Panc1 (cell line): ENCODE measurements at places on chromosomes 6 and 20. TPM values are rescaled to one million over a fixed set of nuclear protein-coding genes. Genes with fewer than 3 reads are reported as not detected.

DNA sequence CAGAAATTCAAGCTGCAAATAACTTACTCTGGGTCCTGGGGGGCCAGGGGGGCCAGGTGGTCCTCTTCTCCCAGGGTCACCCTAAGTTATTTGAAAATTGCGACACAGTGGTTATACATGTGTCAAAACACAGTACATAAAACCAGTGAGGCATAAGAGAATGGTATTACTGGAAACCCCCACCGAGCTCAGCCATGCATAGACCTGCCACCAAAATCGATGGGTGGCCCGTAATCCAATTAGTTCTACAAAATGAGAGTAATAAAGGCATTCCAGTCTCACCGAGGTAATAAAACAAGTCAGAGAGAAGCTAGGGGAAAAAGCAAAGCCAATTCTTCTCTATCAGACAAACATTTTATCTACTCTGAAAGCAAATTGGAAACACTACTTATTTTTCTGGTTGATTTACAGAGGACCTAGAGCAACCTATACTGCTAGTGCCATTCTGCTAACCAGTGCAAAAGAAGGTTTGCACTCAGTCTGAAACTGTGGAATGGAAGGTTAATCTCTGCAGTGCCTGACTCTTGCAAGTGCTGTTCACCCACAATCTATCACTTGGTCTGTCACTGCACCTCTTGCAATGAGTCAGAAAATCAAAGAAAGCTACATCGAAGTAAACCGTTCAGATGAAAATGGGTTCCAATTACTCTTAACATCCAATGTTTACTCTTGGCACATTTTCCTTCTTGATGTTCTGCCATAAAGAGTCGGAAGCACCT, 32.4 kb downstream of the COL9A1 start:
- no peak for DNase-seq

- no peak for DNase-seq
Observed at GRCh38 chr6:132751306-132751705, 6.4 kb downstream of the VNN2 start.

- no peak for DNase-seq
Observed at GRCh38 chr20:21322921-21323331, 19.8 kb downstream of the XRN2 start.

The SLC25A27 gene
- total RNA-seq: 0.77 TPM

DNA sequence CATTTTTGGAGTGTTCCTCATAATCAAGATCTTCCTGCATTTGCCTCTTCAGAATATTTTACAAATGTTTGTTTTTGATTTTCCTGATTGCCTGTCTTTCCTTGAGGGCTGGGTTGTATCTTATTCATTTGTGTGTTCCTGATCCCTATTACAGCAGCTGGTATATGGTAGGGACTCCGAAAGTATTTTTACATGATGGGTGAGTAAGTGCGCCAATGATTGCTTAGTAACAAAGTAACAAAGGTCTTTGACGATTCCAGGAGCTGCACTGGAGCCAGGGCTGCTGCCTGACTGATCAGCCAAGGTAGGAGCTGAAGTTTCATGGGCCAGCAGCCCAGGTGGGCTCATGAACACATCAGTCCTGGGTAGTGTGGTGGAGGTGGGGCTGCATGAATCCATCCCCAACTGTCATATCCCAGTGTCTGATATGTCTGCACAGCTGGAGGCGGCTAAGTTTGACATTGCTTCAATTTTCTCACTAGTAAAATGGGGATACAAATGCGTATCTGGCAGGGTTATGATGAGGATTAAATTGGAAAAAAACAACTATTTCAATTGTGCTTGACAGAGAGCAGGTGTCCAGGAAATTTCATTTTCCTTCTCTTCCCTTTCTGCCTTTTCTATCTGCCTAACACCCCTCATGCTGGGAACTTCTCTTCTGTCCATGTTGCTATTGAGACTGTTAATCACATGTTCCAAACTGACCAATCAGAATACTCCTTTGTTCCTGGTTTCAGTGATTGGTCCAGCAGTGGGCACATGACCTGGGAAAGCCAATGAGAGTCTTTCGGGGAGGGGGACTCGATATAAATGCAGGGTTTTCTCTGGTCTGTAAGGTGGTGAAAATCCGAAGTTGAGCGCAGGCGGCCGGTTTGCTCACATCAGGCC, 90.7 kb downstream of the CDH26 start:
- no peak for DNase-seq

The TRIM31 gene
- not detected for total RNA-seq

DNA sequence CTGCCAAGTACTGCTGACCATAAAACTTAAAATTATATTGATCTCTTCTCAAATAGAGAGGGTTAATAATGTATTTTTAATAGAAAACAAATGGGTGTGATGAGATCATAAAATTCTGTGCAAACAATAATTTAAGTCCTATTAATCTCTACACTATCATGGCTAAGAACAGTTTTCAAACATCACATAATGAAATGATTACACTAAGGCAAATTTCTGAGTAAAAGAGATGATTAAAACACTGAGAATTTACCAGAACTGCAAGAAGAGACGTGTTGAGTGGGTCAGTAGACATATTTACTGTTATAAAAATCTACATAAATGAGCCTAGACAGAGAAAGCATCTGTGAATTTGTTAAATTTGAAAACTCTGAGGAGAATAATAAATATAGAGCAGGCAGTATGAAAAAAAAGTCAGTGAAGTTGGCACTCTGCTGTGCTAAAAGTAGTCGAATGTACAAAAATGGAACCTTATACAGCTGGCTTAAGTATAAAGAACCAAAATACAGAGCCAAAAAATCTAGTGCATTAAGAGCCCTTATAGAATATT, 302.6 kb upstream of the MANEA start:
- no peak for DNase-seq

- no peak for DNase-seq
Observed at GRCh38 chr6:112475083-112475482, 128.0 kb downstream of the RFPL4B start.

DNA sequence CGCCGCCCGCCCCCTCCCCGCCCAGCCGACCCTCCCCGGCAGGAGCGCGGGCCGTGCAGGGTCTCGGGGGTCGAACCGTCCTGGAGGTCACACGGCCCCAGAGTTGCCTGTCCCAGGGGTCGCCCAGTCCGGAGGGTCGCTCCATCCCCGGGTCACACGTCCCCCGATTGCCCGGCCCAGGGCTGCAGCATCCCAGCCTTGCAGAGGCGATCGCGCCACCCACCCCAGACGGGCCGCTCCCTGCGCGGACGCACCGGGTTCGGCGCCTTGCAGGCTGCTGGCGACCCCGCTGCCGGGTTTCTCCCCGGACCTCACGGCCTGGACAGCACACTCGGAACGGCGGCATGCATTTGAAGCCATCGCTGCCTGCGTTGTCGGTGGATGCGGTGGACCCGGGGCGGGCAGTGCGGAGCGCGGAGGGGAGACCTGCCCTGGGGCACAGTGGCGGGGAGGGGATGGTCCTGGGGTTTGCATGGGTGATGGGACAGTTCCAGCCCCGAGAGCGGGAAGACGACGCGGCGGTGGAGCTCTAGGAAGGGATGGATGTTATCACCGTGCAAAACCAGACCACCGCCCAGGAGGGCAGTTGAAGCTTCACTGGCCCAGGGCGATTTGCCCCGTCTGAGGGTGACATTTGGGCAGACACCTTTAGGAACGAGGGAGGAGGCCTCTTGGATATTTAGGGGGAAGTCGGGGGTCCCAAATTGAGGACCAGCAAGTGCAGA, 22.7 kb upstream of the FRMD1 start:
- DNase-seq: no peak

- DNase-seq: no peak
Observed at GRCh38 chr6:33581186-33581585, 1.1 kb upstream of the BAK1 start.

The DDX27 gene
- 63.4 TPM for total RNA-seq

DNA sequence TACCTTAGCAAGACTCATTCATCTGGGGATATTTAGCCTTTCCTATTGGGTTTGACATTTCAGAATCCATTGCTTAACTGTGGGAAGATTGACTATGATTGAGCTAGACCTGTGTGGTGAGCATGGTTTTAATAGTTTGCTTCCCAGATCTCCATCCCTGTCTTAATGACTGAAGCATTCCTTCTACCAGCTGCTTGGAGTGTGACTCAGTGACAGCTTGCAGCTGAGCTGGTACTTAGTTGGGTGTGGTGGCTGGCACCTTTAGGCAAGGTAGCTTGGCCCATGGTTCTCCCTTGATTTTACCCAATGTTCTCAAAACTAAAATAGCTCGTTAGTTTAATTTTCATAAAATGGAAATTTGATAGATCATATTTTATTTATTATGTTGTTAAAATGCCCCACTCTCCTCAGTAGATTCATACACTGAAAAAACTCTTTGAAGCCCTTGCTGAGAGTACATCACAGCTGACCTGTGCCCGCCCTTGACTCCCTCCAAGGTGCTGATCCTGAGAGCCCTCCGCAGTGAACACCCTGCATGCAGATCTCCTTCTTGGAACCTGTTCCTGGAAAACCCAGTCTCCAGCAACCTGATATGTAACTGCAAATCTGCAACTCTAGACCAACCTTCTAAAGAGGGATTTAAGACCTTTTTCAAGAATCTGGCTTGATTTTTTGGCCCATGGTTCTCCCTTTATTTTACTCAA, 19.1 kb downstream of the DOK5 start:
- DNase-seq: no peak

The LY86 gene
- not detected for total RNA-seq
